SK-N-SH treated with all-trans-retinoic acid at 6 μM for 48 hours (cell line): ENCODE measurements at places on chromosomes 6 and 20.
A peak's percentile ranks its signal among the peaks of the same experiment; 100 is the strongest.

- ATAC-seq: peak; percentile 52
These were observed 503 bp downstream of the PPDPF start for GRCh38 chr20:63520934-63521601.

- ATAC-seq: peak; percentile 92
These were observed 572 bp downstream of the DSE start for GRCh38 chr6:116371120-116371917.

DNA sequence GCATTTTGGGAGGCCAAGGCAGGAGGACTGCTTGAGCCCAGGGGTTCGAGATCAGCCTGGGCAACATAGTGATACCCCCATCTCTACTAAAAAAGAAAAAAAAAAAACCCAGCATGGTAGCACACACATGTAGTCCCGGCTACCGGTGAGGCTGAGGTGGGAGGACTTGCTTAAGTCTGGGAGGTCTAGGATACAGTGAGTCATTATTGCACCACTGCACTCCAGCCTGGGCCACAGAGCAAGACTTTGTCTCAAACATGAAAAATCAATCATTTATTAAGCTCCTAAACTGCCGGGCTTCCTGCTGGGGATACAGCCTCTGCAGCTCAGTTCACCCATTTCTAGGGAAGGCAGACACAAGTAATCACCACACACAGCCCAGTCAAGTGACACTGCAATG lies 7.3 kb upstream of the USP45 start:
- no peak for ATAC-seq

DNA sequence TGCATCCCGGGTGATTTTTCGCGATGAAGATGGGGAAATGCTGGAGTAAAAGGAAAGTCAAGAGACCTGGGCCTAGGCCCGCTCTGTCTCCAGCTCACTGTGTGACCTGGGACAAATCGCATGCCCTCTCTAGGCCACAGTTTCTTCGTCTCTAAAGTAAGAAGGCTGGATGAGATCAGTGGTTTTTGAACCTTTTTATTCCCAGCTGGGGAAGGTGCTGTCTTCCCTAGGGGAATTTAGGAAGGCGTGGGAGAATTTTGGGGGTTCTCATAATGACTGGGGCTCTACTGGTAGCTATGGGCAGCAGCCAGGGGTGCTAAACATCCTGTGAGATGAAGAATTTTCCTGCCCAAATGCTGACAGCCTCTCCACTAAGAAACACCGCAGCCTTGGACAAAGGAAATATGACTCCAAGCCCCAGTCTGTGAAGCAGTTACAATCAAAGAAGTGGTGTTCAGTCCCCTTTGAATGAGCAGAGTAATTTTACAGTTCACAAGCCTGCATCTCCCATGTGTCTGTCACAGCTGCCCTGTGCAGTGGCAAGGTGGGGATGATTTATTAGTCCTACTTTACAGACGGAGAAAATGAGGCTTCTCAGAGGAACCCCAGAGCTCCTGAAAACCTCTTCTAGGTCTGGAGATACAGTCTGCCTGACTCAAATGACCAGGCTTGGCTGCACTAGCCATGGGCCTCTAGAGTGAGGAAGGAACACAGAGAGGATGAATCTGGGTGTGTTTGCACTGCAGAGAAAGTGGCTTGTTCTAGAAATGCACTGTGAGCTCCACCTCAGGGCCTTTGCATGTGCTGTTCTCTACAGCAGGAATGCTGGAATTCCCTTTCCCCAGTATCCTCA lies 57.2 kb downstream of the RAB44 start:
- ATAC-seq: no peak

GRCh38 chr6:83711958-83712357 lies 3.1 kb upstream of the SNAP91 start:
- ATAC-seq: no peak

DNA sequence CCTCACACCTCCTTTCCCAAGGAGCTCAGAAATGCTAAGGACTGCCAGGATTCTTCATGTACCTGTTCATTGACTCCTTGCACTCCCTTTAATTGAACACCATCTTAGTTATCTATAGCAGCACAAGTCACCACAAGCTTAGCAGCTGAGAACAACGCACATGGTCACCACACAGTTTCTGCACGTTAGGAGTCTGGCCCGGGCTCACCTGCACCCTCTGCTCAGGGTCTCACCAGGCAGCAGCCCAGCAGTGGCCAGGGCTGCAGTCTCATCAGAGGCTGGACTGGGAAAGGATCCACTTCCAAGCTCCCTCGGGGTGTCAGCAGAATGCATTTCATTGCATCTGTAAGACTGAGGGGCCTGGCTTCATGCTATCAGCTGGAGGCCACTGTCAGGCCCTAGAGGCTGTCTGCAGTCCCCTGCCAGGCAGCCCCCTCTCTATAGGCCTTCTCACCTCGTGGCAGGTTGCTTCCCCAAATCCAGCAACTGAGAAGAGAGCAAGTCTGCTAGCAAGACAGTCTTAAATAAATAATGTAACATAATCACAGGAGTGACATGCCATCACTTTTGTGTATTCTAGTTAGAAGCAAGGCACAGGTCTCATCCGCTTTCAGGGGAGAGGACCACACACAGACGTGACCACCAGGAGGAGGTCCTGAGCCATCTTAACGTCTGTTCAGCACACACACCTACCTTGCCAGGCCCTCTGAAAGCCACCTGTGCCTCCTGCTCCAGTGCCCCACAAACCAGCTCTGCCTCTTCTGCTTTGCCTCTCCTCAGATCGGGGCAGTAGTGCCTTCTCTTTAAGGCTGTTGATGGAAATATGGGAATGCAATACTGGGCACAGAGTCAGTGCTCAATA lies 165.2 kb upstream of the CST7 start:
- ATAC-seq: no peak

- no peak for ATAC-seq
These were observed 18.5 kb downstream of the SDC4 start for GRCh38 chr20:45329497-45330319.

GRCh38 chr6:39409889-39410288 lies 87.4 kb upstream of the KCNK16 start:
- no peak for ATAC-seq

DNA sequence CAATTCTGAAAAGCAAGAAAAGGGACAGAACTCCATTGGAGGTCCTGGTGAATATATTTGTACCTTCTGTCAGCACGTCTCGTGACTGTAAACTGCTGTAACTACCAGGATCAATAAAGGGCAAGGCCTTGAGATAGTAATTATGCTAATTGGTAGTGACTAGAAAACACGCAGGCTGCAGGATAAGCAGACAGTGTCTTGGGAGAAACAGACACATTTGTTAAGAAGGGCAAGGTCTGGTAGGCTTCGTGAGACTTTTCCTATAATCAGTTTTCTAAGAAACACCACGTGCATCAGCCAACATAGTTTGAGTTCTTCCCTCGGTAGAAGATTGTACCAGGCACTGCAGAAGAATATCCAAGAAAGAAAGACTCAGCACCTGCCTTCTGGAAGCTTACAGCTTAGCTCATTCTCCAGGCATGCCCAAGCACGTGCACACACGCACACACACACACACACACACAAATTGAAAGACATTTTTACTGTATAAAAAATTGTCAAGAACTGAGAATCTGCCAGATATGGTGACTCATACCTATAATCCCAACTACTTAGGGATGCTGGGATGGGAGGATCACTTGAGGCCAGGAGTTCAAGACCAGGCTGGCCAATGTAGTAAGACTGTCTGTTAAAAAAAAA lies 167.0 kb upstream of the SASH1 start:
- ATAC-seq: no peak

- ATAC-seq: peak; percentile 100
These were observed 2177.4 kb upstream of the DEFB115 start for GRCh38 chr20:29079769-29080690.
